Activated CD8-positive, alpha-beta memory T cell treated with anti-CD3 and anti-CD28 coated beads for 4 hours (primary cell): ENCODE measurements at places on chromosomes 1 and 21.

- no peak for DNase-seq
Observed at GRCh38 chr1:236536540-236536939, 12.8 kb downstream of the LGALS8 start.

- no peak for DNase-seq
Observed at GRCh38 chr1:184806296-184806721, 51.7 kb upstream of the EDEM3 start.

GRCh38 chr1:22231995-22232690 lies 89.2 kb upstream of the WNT4 start:
- DNase-seq = no peak

DNA sequence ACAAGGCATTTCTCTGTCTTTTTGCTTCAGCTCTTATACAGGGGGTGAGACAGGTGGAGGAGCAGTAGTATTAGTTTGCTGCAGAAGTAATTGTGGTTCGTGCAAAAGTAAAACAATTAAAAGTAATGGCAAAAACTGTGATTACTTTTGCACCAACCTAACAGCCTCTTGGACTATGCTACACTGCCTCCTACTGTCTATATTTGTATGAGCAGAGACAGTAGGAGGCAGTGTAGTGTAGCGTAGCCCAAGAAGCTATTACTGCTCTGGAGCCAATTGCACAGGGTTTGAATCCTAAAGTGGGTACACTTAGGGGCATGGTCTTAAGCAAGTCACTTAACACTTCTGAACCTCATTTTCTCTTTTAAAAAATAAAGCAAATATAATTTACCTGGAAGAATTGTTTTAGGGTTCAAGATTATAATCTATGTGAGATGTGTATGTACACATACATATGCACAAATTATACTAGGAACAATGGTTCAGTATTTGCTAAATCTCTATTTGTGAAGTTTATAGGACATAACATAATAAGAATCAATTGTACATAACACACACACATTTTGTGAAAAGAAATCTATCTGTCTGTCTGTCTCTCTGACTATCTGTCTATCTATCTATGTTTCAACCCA lies 103.8 kb downstream of the BRINP3 start:
- no peak for DNase-seq

- DNase-seq = no peak
Observed at GRCh38 chr1:225617479-225617878, 35.4 kb downstream of the ENAH start.

DNA sequence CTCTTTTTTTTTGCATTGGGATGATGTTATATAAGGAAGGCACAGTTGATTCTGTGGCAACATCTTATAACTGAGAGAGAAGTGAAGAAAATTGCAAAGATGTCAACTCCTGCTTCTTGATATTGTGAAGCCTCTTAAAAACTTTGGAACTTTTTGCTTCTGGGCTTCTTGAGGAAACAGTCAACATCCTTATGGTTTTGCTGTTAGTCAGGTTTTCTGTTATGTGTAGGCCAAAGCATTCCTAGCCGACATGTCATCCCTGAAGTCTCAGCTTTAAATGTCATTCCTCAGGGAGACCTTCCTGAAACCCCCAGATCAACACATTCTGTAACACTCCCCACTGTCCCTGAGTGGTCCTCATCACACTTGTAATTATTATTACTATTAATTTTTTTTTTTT lies 12.6 kb downstream of the FALEC start:
- DNase-seq = no peak

DNA sequence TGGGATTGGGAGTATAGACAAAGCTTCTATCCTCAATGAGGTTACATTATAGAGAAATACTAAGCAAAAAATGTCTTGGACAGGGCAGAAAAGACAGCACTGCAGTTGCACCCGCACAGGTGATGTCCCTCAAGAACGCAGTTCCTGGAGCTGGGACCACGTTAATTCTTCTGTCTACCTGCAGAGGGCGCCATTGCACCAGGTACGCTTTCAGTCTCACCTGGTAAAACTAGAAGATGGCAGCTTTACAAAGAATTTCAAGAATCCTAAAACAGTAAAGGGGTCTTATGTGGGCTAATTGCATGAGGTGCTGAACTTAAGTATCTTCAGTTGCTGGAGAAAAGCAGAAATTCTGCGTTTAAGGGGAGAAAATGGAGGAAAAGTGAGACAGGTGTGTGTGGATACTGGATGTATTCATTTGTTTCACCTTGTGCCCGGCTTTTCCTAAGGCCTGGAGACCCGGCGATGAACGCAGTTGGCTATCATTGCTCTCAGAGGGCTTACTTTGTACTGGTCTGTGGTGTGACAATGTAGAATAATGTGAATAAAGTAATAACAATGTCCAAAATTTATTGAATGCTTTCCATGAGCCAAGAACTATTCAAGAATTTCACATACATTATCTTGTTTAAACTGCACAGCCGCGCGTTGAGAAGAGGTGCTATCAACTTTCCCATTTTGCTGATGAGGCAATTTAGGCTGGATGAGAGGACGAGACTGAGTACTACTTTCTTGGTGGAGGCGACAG lies 276.3 kb upstream of the GREM2 start:
- DNase-seq = no peak

DNA sequence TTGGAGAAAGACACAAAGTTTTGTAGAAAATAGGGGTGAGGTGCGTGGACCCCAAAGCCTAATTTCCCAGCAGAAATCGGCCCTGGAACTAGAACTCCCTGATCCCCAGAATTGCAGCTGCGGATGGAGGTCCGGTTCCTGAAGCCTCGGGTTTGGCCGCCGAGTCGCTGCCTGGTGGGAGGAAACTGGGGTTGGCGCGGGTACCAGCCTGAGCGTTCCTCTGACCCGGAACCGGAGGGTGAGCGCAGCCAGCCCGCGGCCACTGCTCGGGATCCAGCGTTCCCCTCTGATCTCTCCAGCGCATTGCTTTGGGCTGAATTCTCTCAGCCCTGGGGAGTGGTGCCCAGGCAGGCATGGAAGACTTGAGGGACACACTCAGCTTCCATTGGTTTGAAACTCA lies 1.6 kb downstream of the ST6GALNAC5 start:
- DNase-seq = no peak
